HCEC 1CT (cell line): ENCODE measurements at places on chromosomes 12 and 14.

DNA sequence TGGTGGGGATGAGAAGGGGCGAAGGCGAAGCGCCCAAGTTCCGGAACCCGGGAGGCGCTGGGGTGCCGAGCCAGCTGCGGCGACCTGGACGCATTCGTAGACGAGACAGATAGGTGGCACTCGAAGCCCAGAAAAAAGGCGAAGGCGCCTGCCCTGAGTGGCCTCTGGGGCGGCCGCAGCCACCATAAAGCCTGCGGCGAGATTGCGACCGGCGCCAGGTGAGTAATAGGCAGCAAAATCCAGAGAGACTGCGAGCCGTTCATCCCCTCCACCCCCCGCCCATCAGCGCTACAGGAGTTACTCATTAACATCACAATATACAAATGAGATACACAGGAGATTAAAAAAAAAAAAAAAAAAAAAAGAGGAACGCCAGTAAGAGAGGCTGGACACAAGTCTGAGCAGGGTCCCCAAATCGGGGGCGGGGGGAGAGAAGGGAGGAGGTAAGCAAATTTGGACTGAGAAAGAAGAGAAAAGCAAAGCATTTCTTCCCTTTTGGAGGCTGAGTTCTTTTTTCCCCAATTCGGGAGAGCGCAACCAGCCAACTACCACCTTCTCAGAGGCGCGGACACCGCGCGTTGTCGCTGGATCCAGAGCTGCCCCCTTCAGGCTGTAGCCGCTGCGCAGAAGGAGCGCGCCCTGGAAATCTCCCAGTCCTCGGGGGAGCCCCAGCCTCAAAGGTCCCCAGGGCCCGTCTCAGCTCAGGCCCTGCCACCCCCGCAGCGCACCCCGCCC lies 15.7 kb downstream of the TBX3 start:
- DNase-seq, result peak; percentile 80

DNA sequence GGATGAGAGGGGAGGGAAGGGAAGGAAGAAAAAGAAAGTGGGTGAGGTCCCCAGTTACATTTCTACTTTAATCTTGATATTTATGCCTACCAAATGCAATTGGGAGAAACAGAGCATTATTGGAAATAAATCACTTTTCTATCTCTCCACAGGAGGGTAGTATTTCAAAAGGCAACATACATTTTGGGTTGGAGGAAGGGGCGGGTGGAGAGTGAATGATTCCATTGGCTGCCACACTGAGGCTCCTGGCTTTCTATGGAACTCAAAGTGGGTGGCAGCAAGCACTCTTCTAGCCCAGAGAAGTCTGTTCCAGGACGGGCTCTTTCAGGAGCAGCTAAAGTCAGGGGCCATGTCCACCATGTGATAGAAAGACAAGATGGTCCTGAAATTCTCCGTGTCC lies 441.3 kb downstream of the DAD1 start:
- DNase-seq, result no peak

DNA sequence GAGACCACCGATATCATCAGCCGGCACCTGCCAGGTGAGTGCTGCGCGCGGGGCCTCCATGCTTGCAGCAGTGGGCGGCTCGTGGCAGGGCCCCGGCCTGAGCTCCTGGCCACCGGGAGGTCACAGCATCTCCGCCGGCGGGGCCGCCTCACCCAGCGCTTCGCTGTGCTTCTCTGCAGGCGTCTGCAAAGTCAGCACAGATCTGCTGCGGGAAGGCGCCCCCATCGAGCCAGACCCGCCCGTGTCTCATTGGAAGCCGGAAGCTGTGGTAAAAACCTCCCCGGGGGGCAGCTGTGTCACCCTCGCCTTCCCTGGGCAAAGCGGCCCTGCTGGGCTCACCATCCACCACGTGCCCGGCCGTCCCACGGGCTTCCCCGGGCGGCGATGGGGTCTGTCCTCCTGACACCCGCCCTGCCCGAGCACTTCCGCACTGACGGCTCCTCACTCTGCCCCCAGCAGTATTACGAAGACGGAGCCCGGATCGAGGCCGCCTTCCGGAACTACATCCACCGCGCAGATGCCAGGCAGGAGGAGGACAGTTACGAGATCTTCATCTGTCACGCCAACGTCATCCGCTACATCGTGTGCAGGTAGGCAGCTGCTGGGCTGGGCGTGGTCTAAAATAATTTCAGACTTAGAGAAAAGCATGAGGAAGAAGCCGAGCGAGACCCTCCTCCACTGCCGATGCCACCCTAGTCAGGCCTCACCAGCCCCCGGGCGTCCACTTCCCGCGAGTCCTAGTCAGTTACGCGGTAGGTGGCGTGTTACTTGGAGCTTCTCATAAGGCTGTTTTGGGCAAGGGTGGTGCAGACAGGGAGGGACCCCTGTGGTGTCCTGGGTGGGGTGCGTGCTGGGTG lies 7.1 kb downstream of the PGAM5 start:
- DNase-seq, result no peak

GRCh38 chr12:111238075-111238734 lies 130.7 kb downstream of the PHETA1 start:
- DNase-seq, result no peak

DNA sequence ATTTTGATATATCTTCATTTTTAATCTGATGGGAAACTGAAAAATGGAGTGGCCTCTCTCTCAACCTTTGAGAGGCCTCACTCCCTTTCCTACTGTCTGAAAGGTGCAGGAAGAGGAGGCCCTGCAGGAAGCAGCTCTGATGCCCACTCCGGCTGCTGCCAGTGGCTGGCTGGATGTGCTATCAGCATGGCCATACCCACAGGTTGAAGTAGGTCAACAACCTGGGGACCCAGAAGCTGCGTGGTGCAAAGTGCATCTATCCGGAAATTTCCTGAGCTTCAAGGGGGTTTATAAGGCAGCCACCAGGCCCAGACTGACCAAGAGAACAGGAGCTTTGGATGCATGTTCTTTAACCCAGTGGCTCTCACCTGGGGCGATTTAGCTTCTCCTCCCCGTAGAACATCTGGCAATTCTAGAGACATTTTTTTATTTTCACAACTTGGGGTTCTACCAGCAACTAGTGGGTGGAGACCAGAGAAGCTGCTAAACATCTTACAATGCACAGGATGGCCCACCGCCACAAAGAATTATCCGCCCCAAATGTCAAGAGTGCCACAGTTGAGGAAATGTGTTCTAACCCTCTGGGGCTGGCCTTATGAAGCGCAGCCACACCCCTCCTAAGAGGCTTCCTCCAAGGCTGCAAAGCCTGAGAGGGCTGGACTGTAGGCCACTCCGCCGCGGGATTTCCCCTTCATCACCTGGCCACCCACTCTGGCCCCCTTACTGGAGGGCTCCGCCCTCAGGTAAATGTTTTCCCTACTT lies 8.2 kb upstream of the BATF start:
- DNase-seq, result no peak

GRCh38 chr14:86604561-86604960 lies 1074.6 kb downstream of the FLRT2 start:
- no peak for DNase-seq

GRCh38 chr14:90656973-90657372 lies 159.3 kb downstream of the TTC7B start:
- DNase-seq, result no peak

- no peak for DNase-seq
These were observed 139.2 kb downstream of the C12orf75 start for GRCh38 chr12:105469701-105470100.

DNA sequence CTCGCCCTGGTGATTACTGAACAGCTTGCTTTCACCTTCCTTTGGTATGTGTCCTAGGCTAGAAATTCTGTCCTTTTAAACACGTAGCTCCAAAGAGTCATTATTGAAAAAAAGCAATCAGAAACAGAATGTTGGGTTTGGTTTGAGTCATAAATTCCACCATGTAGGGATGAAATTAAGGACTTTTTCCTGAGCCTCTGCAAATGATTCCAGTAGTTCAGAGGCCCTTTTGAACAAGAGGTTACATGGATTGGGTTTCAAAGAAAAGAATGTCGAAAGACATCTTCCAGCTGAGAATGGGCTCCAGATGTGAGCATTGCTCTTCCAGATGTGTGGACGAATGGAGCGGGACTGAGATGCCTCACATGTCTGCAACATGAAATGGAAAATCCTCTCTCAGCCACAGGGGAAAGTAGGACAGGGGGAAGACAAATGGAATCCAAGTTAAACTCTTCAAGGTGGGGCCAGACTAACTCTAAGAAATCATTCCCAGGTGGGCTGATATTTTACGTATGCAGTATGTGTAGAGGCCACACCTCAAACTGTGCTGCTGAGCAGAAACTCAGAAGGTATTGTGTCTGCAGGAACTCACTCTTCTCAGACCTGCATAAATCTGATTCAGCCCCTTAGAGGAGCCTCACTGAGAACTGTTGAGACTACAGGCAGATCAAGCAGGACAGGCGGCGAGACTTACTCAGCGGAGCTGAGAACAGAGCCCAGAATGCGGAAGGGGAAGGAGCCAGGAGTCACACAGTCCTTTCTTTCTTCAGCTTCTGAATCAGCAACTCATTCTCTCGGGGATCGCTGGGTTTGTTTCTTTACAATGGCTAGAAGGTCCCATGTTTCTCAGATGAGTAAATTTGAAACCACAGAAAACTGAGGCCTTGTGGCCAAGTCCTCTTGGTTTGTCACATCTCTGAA lies 23.3 kb upstream of the EMP1 start:
- DNase-seq, result peak; percentile 96

DNA sequence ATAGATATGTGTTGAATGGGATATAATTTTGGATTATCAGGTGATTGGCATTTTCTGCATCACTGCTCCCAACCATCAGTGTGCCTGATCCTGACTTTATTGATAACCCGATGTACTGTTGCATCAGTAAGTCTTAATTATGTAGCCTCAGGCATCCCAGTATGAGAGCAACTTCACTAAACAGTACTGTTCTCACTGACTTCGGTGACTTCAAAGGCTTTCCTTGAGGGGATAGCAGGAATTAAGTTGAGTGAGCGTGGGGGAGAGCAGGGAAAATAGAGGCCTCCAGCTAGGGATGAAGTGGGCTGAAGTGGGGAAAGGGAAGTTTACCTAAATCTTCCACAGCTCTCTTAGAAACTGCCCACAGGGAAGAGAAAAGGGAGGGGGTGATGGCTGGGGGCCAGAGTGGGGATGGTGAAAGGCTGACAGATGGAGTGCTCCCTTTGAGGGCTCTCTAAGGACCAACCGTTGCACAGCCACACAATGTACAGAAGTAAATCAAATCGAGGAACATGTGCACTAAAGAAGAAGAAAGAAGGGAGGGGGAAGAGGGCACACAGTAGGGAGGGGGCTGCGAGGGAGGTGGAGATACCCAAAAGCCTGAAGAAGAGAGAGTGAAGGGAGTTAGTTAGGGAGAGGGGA lies 10.7 kb upstream of the NEUROD4 start:
- DNase-seq, result no peak

GRCh38 chr14:82490397-82490796 lies 956.7 kb upstream of the SEL1L start:
- no peak for DNase-seq

- no peak for DNase-seq
These were observed 8.8 kb upstream of the GPRC5D start for GRCh38 chr12:12960639-12961209.

DNA sequence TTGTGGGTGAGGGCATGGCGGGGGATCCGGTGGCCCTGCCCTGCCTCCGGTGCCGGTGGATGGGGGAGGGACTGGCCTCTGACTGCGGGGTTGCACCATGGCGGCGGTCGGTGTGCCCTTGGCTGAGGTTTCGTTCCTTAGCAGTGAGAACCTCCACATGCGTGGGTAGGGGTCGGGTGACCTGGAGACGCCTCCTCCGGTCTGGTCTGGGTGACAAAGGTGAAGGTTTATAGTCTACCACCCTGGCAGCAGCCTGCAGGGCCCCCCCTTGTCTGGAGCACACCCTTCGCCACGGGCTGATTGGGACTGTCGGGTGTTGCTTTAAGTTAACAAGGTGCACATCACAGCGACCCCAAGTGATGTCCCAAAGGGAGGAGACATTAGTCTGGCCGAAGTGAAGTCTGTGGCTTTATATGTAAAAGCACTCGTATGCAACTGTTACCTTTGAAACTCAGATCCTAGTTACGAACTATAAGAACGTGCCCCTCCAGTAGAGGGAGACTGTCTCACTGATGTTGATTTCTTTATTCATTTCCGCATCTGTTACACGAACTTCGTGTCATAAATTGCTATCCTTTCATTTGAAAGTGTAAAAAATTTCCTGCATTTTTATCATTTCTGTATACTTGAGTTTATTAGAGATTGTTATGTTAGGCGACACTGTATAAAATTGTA lies 74.4 kb downstream of the WDR20 start:
- DNase-seq, result no peak

DNA sequence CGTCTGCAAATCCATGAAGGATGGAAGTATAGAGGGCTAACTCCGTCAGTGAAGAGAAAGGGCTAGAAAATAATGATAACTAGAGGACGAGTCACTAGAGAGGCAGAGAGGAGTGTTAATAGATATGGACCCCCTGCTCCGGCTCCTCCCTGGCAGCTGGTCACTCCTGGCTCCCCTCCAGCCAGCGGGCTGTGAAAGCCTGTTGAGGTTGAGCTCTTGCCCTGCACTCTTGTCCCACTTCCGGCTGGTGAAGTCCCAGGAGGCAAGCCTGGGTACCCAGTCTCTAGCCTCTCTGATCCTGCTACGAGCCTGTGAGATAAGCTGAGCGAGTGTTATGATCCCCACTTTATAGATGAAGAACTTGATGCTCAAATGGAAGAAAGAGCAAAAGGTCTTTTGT lies 90.3 kb downstream of the RFX4 start:
- no peak for DNase-seq

DNA sequence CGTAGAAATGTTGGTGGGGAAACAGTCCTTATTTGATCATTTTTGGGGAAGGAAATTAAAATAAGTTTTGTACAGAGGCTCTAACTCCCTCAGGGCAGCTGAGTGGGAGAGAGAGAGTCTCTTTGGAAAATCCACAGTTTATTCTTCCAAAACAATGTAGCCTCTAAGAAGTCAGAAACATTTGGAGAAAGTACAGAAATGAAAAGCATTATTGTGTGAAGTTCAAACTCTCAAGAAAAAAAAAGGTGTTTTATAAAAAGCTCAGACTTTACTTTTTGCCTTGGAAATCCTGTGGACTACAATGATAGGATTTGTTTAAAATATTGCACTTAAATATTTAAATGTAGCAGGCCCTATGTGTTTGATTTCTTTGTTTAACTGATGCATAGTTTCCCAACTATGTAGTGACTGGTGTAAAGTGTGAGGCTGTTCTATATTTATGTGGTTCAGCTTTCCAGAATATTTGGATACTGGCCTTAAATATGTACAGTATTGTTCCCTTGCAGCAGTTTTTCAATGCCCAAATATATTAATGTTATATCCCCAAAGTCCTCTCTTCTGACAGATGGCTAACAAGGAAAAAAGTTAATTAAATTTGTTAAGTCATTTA lies 82.0 kb upstream of the OTOGL start:
- DNase-seq, result no peak

DNA sequence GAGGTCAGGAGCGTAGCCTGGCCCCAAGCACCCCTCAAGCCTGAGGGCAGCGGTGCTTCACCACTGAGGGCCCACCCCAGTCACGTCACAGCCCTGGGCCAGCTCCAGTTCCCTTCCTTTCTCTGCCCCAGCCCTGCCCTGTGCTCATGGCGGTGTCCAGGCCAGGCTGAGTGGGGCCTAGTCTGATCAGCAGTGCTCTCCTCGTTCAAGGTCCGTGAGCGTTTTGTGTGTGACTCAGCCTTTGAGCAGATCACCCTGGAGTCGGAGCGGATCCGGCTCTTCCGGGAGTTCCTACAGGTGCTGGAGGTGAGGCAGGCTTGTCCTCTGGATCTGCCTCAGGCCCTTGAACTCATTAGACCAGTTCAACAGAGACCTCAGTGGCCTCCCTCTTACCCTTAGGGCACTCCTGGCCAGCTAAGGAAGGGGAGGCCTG lies 19.0 kb downstream of the PRPF40B start:
- DNase-seq, result no peak
